ENCODE measurements at places on chromosomes 1 and 21.

- no peak for DNase-seq
Measured at GRCh38 chr21:39637197-39637970, 24.6 kb downstream of the B3GALT5 start.

- DNase-seq = no peak
Measured at GRCh38 chr1:97137862-97138514, 416.4 kb downstream of the PTBP2 start.

GRCh38 chr1:11794446-11795237 is 11.1 kb downstream of the MTHFR start:
- DNase-seq = no peak

GRCh38 chr1:24985737-24986136 is 55.7 kb upstream of the RUNX3 start:
- DNase-seq = no peak

Data from WTC11 (cell line).